GM13976 (cell line): ENCODE measurements at places on chromosomes 5 and 9.
A peak's percentile ranks its signal among the peaks of the same experiment; 100 is the strongest.

GRCh38 chr5:94276751-94277150, 341.7 kb downstream of the KIAA0825 start:
- DNase-seq: no peak

- DNase-seq: no peak
Measured at GRCh38 chr5:139954462-139954861, 88.6 kb downstream of the NRG2 start.

GRCh38 chr5:10445352-10445751, 3.7 kb downstream of the ROPN1L start:
- DNase-seq: no peak

DNA sequence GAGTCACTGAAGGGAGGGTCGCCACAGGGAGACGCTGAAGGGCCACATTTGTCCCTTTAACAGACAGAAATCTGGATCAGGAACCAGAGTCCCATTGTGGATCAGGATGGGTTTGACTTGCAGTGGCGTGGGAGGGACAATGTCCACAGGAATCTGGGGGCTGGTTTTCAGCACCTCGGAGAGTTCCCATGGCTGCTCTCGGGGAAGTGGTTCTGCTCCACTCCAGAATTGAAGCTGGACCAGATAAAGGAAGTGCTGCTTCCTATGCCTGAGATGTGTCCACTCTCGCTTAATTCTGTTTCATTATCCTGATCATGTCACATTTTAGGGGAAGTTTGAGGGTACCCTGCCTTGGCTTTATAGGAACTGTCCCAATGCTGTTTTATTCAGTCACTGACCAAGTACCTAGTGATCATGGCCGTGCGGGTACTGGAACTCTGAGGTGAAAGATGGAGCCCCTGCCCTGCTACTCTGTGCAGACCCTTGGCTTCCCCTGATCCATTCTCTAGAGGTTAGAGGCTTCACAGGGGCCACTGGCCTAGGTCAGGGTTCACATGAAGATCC, 28.7 kb downstream of the ENHO start:
- DNase-seq: no peak

DNA sequence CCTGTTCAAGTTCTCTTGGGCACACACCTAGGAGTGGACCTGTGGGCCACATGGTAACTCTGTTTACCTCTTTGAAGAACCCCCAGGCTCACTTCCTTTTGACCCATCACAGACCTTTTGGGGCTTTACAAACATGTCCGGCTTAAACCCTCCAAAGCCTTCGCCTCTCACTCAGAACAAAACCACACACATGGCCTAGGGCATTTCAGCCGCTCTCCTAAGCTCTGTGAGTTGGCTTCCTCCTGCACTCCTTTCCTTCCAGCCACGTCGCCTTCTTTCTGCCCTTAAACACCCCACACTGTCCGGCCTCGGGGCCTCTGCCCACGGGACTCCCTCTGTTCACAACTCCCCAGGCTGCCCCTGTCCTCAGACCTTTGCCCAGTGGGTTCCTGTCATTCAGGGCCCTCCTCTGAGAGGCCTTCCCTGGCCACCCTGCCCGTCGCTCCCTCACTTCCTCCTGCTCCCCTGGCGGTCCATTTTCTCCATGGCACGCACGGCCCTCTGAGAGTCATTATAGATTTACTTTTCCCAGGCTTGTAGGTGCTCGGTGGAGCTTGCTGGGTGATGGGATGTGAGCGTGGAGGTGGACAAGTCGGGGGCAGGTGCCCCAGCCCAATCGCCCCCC, 1.9 kb downstream of the DOK3 start:
- no peak for DNase-seq

GRCh38 chr5:122458278-122458872, 146.3 kb downstream of the SNCAIP start:
- DNase-seq: peak; percentile 26

GRCh38 chr5:41788941-41789368, 81.3 kb downstream of the OXCT1 start:
- no peak for DNase-seq

- DNase-seq: no peak
Measured at GRCh38 chr5:95671826-95672225, 11.0 kb downstream of the SPATA9 start.

- DNase-seq: no peak
Measured at GRCh38 chr9:21316032-21316842, 11.1 kb upstream of the IFNA5 start.

- peak; percentile 54 for DNase-seq
Measured at GRCh38 chr5:103340717-103341388, 82.3 kb downstream of the MACIR start.

DNA sequence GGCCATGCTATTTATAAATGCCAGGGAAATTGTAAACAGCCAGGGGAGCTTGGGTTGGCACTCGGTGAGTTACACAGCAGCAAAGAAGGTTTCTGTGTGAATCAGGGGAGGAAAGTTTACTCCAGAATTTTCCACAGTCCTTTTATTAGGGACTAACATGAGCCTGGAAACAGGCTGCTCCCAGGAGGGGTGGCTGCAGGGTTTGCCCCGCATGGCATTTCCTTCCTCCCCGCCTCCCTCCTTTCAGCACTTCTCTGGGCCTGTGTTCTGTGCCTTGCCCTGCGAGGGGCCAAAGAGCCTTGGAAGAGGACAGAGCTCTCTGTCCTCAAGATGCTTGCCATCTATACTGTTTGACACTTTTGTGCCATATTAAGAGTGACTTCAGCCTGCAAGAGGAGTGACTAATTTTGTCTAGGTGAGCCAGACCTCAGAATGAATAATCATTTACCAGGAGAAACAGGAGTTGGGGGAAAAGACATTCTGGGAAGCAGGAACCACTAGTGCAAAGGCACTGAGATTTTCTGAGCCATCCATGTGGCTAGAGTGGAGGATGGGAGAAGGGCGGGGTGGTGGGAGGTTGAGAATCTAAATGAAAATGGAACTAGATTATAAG, 1.8 kb downstream of the GSN start:
- no peak for DNase-seq

GRCh38 chr5:157518963-157519362, 56.6 kb downstream of the ADAM19 start:
- DNase-seq: peak; percentile 65

DNA sequence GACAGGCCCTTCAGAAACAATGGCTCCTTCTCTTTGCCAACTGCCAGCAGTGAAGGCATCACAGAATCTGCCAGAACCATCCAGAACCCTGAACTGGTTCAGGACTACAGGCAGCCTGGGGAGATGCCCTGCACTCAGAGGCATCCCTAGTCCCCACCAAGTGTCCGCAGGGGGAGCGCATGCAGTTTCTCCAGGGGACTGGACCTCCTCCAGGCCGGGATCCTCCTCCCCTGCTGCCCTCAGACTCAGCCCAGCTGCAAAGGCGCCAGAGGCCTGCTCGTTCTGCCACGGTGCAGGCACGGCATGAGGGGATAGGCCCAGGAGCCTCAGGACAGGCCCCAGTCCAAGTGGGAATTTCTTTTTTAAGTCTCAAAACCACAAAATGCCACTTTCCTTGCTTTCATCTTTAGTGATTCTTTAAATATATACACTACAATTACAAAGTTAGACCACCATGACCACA, 72.0 kb downstream of the SEMA4D start:
- no peak for DNase-seq

- DNase-seq: no peak
Measured at GRCh38 chr5:15609076-15609725, 109.2 kb downstream of the FBXL7 start.

GRCh38 chr5:104400941-104401340, 838.4 kb upstream of the NUDT12 start:
- DNase-seq: no peak

DNA sequence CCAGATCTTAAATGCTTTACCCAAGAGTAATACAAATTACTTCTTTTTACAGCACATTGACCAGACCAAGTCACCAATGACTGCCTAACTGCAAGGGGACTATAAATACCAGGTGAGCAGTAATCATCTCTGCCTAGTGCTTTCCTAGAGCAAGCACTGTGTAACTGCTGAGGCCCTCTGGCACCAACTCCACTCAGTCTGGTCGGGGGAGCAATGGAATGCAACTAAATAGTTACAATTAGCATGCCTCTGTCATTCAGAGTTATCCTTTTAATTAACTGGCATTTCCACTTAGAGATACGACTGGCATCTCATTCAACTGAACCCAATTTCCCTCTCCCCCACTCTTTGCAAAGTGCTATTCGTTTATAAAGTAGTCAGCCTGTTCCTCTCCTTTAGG, 1309.1 kb upstream of the DMAC1 start:
- no peak for DNase-seq

DNA sequence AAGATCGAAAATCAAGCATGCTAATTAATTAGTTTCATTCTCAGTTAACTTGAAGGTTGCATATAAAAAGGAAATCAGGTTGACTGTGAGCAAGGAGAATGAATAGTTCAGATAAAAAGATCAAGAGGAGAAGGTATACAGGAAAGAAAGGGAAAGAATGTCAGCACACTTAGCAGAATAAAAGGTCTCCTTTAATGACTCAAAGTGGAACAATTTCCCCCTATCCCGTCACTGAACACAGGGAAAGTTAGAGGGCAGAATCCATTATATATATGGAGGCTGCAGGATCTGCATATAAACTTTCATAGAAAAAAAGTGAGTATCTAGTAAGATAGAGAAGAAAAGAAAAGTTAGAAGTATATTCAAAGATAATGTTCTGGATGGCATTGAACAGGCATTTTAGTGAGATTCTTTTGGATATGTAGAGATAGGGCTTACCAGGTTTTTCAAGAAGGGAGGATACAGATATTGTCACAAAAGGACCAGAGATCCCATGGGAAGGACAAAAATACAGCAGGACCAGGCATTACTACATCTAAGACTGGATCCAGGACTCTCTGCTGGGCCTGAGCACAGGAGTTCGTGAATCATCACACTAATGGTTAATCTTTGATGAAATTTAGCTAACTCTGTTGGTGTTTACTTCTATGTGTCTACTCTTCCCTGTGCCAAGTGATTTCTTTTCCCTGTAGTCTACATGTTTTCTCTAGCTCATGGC, 988.2 kb upstream of the ARRDC3 start:
- DNase-seq: no peak

GRCh38 chr9:27602142-27602861, 29.0 kb upstream of the C9orf72 start:
- no peak for DNase-seq

GRCh38 chr5:180297587-180298282, 5.9 kb upstream of the MAPK9 start:
- DNase-seq: no peak
